Umbilical cord (tissue), 2 donors: ENCODE measurements at places on chromosomes 13 and 19.

GRCh38 chr13:101785858-101786257 lies 333.4 kb downstream of the ITGBL1 start:
- DNase-seq: no peak

DNA sequence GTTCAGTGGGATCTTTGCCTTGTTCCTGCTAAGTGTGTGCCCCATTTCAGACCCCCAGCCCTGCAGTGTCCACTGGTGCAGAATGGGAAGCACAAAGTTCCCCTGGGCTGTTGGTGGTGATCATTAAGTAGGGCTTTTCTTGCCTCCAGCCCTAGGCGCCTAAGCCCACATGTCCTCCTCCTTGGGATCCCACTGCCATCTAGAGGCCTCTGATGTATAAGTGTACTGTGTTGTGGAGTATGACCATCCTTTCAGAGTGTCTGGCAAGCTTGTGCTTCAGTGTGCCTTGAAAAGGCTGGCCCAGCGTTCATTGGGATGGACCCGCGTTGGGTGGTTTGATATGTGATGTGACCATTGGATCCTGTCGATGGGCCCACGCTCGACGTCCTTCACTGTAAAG lies 71.2 kb downstream of the WASF3 start:
- DNase-seq: no peak

GRCh38 chr13:61466280-61466679 lies 50.6 kb upstream of the PCDH20 start:
- no peak for DNase-seq

DNA sequence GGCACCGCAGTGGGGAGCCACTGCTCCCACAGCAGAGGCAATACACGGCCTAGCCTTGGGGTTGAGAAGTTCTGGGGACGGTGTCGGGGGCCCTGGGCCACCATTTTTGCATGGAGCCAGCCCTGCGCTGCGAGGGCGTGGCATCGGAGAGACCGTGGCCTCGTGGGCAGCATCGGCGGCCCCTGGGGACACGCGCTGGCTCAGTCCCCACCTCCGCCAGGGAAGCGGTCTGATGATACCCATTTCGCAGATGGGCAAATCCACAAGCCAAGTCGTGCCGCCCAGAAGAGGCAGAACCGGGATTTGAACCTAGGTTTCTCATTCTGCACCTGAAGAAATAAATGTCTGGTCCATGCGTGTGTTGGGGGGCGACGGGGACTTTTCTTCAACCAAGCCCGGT lies 1.2 kb upstream of the UPK1A start:
- no peak for DNase-seq

GRCh38 chr19:41860419-41861115 lies 512 bp downstream of the RPS19 start:
- peak; percentile 20 for DNase-seq

- DNase-seq: peak; percentile 66
Measured at GRCh38 chr19:45677351-45678230, 9.6 kb downstream of the GIPR start.

- no peak for DNase-seq
Measured at GRCh38 chr19:55112246-55112776, 5.1 kb downstream of the PPP1R12C start.

DNA sequence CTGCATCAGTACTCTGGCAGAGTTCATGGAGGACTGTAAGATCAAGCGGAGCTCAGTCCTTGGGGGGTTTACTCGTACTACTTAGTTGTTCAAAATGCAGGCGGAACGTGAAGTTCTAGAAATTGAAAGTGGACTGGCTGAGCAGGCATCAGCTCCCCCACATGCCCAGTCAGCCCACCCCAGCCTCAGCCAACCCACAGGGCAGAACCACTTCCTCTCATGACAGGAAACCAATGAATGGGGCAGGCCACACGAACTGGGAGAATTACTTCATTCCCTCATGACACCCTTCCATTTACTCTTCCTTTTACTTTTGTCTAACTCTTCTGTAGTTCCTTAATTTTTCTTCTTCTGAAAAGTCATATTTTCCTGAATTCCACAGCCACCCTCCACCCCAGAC lies 71.9 kb downstream of the FLT1 start:
- peak; percentile 38 for DNase-seq

- DNase-seq: no peak
Measured at GRCh38 chr13:49240017-49240416, 7.7 kb upstream of the CDADC1 start.

GRCh38 chr13:91245288-91245687 lies 102.2 kb upstream of the MIR17HG start:
- no peak for DNase-seq

DNA sequence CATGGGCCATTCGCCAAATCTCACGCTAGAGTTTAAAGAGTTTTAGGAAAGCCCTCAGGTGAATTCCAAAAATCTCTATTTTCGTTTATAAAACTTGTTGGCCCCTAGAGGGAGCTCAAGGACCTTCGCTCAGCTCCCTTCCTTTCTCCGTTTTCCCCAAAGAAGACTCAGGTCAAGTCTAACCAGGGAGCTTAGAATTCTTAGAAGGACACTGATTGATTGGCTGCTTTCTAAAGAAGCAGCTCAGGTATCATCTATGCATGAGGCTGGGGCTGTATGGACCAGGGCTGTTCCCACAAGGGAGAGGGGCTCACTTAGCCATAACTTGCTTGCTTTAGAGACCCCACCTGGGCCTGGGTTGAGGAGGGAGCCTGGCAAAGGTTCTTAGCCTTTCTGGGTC lies 20.5 kb downstream of the DZIP1 start:
- peak; percentile 52 for DNase-seq

- no peak for DNase-seq
Measured at GRCh38 chr13:35502456-35502855, 26.0 kb upstream of the MAB21L1 start.

GRCh38 chr13:44287958-44288357 lies 85.7 kb upstream of the SERP2 start:
- DNase-seq: no peak

DNA sequence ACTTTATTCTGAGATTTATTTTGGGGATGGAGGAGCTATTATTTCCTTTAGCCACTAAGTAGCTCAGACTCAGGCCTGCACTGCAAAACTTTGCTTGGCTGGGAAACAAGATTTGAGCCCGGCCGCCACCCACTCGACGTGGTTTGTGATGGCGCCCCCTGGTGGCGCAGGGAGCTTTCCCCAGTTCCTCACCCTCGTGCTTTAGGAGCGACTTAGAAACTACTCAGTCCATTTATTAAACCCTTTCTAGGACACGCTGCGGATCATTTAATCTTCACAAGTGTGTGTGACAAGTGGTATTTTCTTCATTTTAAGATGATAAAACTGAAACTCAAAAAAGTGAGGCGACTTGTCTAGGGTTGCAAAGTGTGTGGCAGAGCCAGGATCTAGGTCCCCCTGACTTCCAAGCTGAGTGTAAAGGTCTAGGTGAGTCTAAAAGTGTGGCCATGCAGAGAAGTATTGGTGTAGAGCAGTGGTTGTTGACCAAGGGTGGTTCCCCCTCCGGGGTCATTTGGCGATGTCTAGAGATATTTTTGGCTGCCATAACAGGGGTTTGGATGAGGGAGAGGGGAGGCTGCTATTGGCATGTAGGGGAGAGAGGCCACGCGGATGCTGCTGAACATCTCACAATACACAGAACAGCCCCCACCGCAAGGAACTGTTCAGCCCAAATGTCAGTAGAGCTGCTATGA lies 2.2 kb downstream of the CXCL17 start:
- peak; percentile 53 for DNase-seq

- DNase-seq: no peak
Measured at GRCh38 chr19:49921871-49922795, 6.9 kb upstream of the ATF5 start.

- no peak for DNase-seq
Measured at GRCh38 chr19:51710163-51710562, 13.6 kb downstream of the HAS1 start.
